Frontal cortex (tissue), 4 donors: ENCODE measurements at places on chromosomes 5 and 9.
A peak's percentile ranks its signal among the peaks of the same experiment; 100 is the strongest.

DNA sequence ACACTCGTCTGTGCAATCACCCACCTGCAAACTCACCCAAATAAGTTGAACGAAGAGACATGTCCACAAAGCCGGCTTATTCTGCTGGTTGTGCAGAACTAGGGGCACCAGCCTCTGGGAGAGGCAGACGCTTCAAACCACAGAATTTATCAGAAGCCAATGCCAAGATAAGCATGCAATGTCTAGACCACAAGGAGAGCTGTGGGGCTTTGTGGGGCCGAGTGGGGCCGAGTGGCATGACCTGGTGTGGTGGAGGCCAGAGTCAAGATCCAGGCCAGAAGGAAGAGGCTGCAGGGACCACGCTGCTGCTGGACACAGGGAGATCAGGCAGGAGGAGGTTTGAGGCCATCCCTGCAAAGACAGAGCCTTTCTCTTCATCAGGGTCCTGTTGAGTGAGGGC is 259.0 kb downstream of the IRX2 start:
- DNase-seq = no peak

DNA sequence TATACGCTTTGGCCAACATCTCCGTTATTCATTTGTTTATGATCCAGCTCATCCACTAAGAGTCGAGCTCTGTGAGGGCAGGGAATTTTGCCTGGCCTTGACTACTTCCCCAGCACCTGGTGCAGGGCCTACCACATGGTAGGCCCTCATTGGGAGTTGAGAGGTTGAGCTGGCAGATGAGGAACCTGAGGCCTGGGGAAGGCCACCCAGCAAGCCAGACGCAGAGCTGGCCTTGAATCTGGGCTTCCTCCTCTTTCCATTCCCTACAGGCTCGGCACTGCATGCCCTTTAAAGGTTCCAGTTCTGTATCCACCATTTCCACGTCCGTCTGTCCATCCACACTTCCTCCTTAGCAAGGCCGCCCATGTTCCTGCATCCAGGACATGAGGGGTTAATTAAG is 24.2 kb downstream of the KCNMB1 start:
- no peak for DNase-seq

DNA sequence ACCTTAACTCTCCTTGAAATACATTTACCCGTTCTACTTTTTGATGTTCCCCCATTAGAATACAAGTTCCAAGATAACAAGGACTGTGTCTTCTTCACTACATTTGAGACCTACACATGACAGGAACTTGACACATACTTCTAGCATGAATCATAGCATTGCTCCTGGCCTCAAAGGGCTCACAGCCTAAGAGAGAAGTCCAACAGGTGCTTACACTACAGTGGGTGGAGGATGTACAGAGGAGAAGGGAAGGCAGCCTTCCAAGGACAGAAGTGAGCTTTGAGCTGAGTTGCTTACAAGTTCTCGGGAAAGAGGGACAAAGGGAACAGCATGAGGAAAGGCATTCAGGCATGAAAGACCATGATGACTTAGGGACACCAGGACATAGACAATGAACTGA is 56.9 kb upstream of the MSX2 start:
- DNase-seq = no peak

DNA sequence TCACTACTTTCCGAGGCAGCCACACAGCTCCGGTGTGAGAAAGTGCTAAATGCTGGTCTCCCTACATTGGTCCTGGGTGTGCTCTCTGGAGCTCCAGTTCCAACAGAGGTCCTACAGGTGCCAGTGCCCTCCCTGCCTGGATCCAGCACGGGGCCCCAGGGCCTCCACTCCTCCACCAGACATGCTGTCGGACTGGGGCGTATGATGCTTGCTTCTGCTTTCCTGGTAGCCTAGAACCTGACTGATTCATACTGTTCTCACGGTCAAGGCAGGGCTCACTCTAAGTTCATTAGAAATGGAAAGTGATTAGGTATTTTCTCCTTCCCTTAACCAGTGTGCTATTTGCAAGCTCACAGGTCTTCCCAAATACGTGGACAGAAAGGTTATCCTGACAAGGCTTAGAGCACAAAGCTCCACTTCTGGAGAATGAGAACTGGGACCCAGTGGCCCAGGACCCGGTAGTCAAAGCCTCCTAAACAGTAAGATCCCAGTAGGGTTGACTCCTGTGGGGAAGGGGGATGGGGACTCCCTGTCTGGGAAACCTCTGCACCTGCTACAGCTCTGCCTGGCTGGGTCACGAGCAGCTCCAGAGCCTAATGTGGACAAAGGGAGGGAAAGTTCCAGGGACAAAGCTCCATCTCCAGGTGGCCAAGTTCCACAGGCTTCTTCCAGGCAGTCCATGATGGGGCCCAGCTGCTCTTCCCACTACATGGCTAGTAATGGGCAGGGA is 98.1 kb downstream of the PAX5 start:
- DNase-seq = no peak

GRCh38 chr9:76512826-76513225 is 53.8 kb downstream of the GCNT1 start:
- DNase-seq = no peak

- DNase-seq = no peak
Measured at GRCh38 chr9:21381448-21382339, 3.5 kb downstream of the IFNA2 start.

GRCh38 chr5:154110716-154111115 is 71.9 kb downstream of the MFAP3 start:
- DNase-seq = no peak

- no peak for DNase-seq
Measured at GRCh38 chr5:14283139-14283538, 140.0 kb downstream of the TRIO start.

DNA sequence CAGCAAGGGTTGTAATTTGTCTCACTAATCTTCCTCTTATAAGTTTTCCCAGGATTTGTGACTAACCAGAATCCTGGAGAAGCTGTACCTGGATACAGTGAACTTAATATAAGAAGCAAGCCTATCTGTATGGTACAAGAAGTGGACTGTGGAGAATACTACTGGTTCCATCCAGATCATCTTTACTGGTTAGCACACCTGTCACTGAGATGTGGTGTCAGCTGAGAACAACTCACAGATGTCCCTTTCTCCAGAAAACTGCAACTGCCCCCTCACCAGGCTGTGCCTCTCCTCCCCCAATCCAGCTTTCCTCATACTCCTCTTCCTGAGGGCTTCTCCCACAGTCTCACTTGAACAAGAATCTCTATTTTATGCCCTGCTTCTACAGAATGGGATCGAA is 4.9 kb downstream of the FBXO10 start:
- no peak for DNase-seq

DNA sequence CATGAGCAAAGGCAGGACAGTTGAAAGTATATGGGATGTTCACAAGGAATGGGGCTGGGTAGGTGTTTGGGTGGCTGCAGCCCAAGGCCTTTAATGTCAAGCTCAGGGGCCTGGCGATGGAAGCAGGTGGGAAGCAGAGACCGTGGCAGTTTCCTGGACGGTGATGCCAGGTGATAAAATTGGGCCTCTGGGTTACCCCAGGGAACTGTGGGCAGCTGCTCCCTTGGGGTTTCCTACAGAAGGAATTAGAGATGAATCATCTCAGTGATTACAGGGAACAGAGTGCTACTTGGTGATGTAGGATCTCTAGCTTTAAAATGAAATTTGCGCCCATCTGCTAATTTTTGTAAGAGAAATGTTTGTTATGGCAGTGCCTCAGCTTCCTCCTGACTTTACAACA is 39.2 kb downstream of the TSTD2 start:
- peak; percentile 38 for DNase-seq

DNA sequence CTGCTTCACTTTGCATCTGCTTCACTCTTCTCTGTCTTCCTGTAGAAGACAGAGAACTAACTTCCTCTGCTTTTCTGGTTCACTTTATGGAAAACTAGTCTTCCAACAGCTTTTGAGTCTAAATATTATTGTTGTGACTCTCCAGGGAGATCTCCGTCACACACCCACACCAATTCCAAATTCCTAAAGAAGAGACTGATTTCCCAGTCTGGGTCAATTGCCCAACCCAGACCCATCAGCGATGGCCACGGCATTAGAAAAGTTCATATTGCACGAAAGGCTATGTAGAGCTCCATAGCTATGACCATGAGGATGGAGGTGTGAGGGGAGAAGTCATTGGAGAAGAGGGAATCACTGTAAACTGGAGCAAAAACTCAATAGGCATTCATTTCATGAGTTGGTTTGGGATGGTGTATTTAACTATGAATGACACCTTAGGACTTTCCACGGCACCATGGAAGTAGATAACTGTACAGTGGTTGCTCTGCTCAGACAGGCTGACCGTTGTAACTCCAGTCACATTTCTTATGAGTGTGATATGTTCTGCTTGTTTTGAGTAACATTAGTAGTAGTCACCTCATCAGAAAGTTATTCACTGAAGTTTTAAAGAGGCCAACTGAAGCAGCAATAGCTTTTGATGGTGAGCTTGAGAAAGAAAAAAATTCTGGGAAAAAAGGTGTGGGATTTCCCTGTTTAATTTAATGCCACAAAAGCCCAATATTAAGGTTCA is 78.1 kb upstream of the MAMDC2 start:
- DNase-seq = no peak

DNA sequence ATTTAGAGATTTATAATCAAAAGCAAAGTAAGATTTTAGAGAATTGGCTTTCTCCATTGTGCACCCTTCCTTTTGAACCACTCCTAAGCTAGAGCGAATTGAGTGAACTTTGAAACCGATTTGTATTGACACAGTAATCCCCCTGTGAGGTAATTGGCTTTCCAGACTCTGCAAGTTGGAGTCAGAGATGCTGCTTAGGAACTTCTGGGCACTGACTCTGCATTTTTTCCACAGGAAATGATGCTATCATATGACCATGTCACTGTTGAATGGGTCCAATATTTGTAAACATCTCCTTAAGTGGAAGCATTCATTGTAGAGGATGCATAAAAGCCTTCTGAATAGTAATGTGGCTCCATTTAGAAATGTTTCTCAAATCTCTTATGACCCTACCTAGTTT is 394.4 kb upstream of the ZNF608 start:
- DNase-seq = no peak

GRCh38 chr9:128631636-128632035 is 25.0 kb downstream of the DYNC2I2 start:
- no peak for DNase-seq

GRCh38 chr5:114208588-114208987 is 153.3 kb upstream of the KCNN2 start:
- no peak for DNase-seq
